Activated naive CD8-positive, alpha-beta T cell treated with anti-CD3 and anti-CD28 coated beads, Interleukin-2, amount 10 ng/mL, durations not matched to agents 7 days and 5 days (primary cell): ENCODE measurements at places on chromosomes 6 and 20.

GRCh38 chr20:53917145-53918019 lies 153.0 kb downstream of the BCAS1 start:
- no peak overlapping the region for H3K4me3 ChIP-seq
- no peak overlapping the region for H3K27ac ChIP-seq
- no peaks in the 10 kb centered on the region for H3K36me3 ChIP-seq
- DNase-seq: no peak

DNA sequence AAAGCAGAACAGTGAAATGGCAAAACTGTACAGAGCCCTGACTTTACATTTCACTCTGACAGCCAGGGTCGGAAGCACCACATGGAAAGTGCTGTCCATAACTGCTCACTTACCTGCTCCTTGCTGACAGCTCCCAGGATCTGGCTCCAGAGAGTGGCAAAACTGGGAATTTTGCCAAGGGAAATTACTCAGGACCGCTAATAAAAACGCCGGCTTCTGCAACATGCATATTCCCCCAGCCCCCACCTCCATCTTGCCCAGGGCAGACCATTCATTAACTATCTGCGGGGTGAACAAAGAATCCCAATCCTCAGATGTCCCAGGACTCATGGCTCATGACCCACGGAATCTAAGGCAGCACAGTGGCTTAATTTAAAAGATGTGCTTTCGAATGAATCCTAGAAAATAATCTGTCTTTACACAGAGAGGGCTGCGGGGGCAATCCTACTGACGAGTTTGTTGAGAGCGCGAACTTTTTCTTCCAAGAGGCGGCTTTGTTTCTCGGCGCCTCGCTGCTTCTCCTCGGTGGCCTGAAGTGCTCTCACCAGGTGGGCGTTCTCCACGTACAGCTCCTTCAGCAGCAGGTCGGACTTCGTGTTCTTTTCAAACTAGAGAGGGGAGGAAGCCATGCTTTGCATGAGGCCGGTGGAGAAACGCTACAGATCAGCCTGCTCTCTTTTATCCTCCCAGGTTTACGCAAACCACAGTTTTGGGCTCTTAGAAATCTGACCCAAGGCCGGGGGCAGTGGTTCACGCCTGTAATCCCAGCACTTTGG lies 45.8 kb downstream of the GINS1 start:
- no peak overlapping the region for H3K4me3 ChIP-seq
- H3K4me1 ChIP-seq: no peaks in the 10 kb centered on the region
- no peak for DNase-seq
- H3K27ac ChIP-seq: no peak overlapping the region

- no peak overlapping the region for H3K4me3 ChIP-seq
- no peaks in the 10 kb centered on the region for H3K4me1 ChIP-seq
- H3K36me3 ChIP-seq: no peaks in the 10 kb centered on the region
- H3K27me3 ChIP-seq: peaks cover 15% of the 10 kb centered on the region
- DNase-seq: no peak
Measured at GRCh38 chr6:130426066-130426721, 60.4 kb downstream of the TMEM200A start.

- no peak for DNase-seq
- no peaks in the 10 kb centered on the region for H3K4me1 ChIP-seq
- no peak overlapping the region for H3K27ac ChIP-seq
- H3K36me3 ChIP-seq: no peaks in the 10 kb centered on the region
Measured at GRCh38 chr20:41386502-41387427, 20.1 kb upstream of the EMILIN3 start.

DNA sequence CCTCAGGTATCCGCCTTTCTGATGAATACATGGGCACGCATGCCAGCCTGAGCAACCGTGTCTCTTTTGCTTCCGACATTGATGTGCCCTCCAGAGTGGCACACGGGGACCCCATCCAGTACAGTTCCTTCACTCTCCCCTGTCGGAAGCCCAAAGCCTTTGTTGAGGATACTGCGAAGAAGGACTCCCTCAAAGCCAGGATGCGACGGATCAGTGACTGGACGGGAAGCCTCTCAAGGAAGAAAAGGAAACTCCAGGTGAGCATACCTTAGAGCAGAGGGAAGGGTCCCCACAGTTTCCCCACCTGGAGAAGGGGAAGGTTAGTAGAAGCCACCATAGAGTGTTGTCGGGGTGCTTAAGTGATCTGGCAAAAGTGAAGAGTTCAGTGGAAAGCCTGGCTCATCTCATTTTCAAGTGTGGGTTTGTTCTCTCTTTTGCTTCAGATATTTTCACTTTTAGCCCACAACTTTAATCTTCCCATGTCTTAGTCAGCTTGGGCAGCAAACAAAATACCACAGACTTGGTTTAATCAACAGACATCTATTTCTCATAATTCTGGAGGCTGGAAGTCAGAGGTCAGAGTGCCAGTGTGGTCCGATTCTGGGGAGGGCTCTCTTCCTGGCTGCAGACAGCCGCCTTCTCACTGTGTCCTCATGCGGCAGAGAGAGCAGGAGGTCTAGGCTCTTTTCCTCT lies 133.5 kb upstream of the CLDN20 start:
- H3K4me3 ChIP-seq: no peak overlapping the region
- H3K36me3 ChIP-seq: no peaks in the 10 kb centered on the region
- H3K27ac ChIP-seq: no peak overlapping the region
- H3K4me1 ChIP-seq: peaks cover 4% of the 10 kb centered on the region

- H3K4me3 ChIP-seq: no peak overlapping the region
- H3K4me1 ChIP-seq: peaks cover 21% of the 10 kb centered on the region
- H3K27me3 ChIP-seq: no peaks in the 10 kb centered on the region
- peaks cover 23% of the 10 kb centered on the region for H3K36me3 ChIP-seq
Measured at GRCh38 chr6:12097791-12098190, 85.7 kb downstream of the HIVEP1 start.

GRCh38 chr6:6920114-6920986 lies 187.4 kb upstream of the RREB1 start:
- H3K36me3 ChIP-seq: no peaks in the 10 kb centered on the region
- H3K4me3 ChIP-seq: no peak overlapping the region
- peaks cover 8% of the 10 kb centered on the region for H3K27me3 ChIP-seq
- no peak overlapping the region for H3K27ac ChIP-seq
- no peak for DNase-seq

GRCh38 chr6:39776581-39776980 lies 15.6 kb upstream of the DAAM2 start:
- no peak overlapping the region for H3K27ac ChIP-seq
- DNase-seq: no peak
- peaks cover 8% of the 10 kb centered on the region for H3K27me3 ChIP-seq
